Naive thymus-derived CD4-positive, alpha-beta T cell (primary cell): ENCODE measurements at places on chromosomes 5 and 9. TPM values are rescaled to one million over a fixed set of nuclear protein-coding genes. Genes with fewer than 3 reads are reported as not detected.
A peak's percentile ranks its signal among the peaks of the same experiment; 100 is the strongest.

The FLT4 gene
- 0.68 TPM for polyA plus RNA-seq

The FBP1 gene
- 25.8 TPM for polyA plus RNA-seq

- DNase-seq, result no peak
Observed at GRCh38 chr5:14450018-14450524, 131.5 kb upstream of the OTULINL start.

DNA sequence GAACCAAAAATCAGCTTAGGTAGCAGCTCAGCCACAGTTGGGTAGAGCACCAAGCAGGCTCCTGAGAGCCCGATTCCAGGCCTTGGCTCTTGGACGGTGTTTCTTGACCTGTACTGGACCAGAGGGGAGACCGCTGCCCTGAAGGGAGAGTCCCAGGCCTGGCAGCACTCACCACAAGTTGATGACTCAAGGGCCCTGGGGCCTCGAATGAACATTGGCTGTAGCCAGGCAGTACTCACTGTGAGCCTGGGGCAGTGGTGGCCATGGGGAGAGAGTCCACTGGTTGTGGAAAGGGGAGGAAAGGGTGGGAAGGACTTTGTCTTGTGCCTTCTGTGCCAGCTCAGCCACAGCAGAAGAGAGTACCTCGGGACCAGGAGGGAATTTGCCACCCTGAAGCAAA, 166.1 kb downstream of the EDIL3 start:
- no peak for DNase-seq

DNA sequence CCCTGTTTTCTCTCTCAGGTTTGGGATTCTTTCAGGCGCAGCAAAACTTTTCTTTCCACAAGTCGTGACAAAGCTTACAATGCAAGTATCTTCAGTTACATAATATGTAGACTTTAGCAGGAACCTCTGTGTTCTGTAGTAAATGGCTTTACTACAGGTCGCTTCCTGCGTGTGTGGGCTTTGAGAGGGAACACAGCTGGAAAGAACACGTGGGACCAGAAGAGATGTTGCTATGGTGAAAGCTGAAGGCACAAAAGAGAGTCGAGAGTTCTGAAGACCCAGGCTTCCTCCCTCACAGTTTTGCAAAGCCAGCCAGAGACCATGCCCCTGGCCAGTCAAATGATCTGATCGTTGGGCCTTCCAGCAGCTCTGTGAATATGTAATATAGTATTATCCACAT, 4.0 kb downstream of the ANKRD55 start:
- DNase-seq, result no peak

GRCh38 chr5:133247881-133248624, 196.2 kb downstream of the HSPA4 start:
- DNase-seq, result no peak

GRCh38 chr9:81724242-81724889, 35.0 kb upstream of the TLE1 start:
- DNase-seq, result no peak

The RLN1 gene
- 2.3 TPM for polyA plus RNA-seq

The HDAC3 gene
- polyA plus RNA-seq, result 102 TPM

The FOXD4L6 gene
- not detected for polyA plus RNA-seq

- no peak for DNase-seq
Observed at GRCh38 chr5:170849374-170849773, 12.4 kb upstream of the RANBP17 start.

GRCh38 chr5:81137833-81138232, 95.3 kb upstream of the CKMT2 start:
- DNase-seq, result no peak

- DNase-seq, result no peak
Observed at GRCh38 chr5:150507474-150508276, at the start of gene NDST1. Gene NDST1 (plus strand): TSS chr5:150508131. CDS start chr5:150521255, 13,124 bp downstream.

The DOCK2 gene
- polyA plus RNA-seq, result 63.7 TPM

The TRIM7 gene
- polyA plus RNA-seq, result 0.28 TPM

The PCDHA3 gene
- polyA plus RNA-seq, result not detected

The MARVELD2 gene
- 1.1 TPM for polyA plus RNA-seq

DNA sequence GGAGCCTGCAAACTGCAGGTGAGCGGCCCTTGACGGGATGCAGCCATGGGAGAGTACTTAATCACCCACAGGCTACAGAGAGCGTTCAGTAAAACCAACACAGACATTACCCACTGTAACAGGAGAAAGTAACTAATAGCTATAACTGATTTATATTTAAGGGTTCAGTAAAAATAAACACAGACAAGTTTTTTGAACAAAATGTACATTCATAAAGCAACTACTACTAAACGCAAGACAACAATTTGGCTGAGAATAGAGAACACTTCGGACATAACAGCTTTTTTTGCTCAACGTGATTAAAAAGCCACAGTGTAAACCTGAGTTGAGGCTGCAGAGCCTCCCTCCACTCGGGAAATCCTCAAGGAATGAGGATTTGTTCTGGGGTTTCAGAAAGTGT, 61.7 kb downstream of the LIFR start:
- no peak for DNase-seq

The NPR3 gene
- not detected for polyA plus RNA-seq

The SCGB3A2 gene
- not detected for polyA plus RNA-seq

DNA sequence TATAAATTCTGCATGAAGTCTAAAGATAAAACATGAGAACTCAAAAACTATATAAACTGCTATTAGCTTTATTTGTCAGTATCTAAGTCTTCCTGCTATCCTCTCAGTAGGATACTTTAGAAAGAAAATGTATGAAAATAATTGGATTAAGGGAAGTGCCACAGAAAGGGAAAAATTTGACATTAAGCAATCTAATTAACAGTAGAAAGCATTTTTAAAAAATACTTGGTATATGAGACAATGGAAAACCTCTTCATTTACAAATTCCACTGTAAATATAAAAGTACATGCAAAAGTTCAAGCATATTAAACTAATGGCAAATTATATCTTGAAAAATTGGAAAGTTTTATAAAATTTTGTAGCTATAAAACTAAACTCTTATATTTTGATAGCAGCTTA, 518.6 kb upstream of the NUDT12 start:
- no peak for DNase-seq

The ZNF454 gene
- not detected for polyA plus RNA-seq

The GLRA1 gene
- not detected for polyA plus RNA-seq

DNA sequence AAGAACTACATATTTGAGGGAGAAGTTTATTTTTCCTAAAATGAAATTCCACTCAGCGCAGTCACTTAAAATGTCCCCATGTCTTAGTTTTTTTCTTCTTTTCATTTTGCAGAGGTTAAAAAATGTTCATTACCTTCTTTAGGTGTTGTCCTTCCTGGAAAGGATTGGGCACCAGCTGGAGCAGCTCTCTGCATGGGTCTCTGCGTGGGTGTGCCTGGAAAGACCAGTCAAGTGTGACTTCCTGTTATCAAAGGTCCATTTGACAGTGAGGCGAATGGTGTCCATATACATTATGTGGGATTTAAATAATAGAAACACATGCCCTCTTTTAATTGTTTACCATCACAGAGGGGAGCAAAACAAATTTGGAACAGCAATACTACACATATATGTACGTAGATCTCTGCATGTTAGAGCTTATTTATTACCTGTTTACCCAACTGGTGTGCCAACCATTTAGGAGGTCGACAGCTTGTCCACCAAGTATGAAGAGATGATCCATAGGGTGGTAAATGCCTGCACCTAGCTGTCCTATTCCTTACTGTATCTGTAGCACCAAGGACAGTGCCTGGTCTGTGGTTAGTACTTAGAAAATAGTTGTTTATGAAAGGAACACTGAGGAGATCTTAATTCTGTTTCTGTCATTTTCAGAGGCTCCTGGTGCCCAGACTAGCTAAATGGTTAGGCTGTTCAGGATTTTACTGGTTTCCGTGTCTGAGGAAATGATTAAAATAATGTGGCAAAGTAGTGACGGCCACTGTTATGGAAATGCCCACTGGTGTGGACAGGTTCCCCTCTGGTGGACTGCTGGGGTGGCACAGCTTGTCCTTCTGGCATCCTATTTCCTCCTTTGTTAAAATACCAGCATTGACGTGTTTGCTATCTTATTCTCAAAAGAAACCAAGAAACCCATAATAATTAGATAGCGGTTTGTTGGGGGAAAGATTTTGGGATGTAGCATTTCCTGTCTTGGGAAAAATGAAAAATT, 200.4 kb downstream of the MAST4 start:
- DNase-seq, result no peak

The ADGRD2 gene
- polyA plus RNA-seq, result not detected

GRCh38 chr5:40406741-40407211, 272.9 kb upstream of the PTGER4 start:
- DNase-seq, result peak; percentile 44

The RNF180 gene
- polyA plus RNA-seq, result not detected

The PCDHA13 gene
- not detected for polyA plus RNA-seq

The SPATA31A3 gene
- not detected for polyA plus RNA-seq

The PCDHGC5 gene
- not detected for polyA plus RNA-seq

DNA sequence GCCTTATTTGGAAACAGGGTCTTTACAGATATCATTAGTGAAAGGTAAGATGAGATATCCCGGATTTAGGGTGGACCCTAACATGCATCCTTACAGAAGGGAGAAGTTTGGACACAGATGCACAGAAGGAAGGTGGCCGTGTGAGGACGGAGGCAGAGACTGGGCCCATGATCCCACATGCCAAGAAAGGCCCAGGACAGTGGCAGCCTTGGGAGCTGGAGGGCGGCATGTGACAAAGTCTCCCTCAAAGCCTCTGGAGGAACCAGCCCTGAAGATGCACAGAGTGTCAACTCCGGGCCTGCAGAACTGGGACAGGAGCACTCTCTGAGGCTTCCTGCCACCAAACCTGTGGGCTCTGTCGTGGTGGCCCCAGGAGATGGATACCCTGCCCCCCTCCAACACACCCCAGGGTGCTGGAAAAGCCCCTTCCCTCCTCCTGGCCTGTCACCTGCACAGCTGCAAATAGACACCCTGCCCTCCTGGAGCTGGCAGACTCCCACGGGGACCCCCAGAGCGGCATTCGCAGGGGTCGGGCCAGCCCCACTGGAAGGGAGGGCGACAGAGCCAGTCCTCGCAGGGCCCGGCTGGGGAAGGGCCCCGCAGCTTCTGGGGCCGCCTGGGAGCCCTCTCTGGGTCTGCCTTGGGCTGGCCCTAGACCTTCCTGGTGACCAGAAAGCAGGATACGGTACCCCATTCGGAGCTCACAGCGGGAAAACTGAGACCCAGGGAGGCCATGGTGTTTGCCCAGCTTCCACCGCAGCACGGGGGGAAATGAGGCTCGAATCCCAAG, 7.9 kb downstream of the NACC2 start:
- no peak for DNase-seq

GRCh38 chr9:137023583-137023991, 4.5 kb downstream of the ABCA2 start:
- DNase-seq, result no peak
